Frontal cortex (tissue), 4 donors: ENCODE measurements at places on chromosomes 5 and 9.

DNA sequence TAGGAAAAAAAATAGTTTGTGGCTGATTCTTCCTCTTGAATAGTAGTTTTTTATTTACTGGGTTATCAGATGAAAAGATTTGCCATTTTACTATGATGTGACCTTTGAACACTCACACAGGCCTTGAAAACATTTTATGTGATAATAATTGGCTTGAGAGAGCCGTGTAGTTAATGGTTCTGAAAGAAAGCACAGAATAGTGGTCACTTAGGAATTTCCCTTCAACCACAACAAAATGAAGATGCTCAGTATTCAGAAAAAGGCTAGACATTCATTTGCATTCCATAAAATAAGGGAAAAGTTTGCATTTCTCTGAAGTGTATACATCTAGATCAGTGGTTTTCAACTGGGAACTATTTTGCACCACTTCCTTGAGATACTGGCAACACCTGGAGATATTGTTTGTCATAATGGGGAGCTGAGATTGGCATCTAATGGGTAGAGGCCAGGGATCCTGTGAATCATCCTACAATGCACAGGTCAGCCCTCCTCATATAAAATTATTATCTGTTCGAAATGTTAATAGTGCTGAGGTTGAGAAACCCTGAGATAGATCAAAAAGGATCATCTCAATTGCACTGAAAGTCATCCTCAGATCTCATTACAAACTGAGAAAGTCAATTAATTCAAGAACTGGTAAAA lies 446.4 kb upstream of the CCNG1 start:
- no peak for DNase-seq

DNA sequence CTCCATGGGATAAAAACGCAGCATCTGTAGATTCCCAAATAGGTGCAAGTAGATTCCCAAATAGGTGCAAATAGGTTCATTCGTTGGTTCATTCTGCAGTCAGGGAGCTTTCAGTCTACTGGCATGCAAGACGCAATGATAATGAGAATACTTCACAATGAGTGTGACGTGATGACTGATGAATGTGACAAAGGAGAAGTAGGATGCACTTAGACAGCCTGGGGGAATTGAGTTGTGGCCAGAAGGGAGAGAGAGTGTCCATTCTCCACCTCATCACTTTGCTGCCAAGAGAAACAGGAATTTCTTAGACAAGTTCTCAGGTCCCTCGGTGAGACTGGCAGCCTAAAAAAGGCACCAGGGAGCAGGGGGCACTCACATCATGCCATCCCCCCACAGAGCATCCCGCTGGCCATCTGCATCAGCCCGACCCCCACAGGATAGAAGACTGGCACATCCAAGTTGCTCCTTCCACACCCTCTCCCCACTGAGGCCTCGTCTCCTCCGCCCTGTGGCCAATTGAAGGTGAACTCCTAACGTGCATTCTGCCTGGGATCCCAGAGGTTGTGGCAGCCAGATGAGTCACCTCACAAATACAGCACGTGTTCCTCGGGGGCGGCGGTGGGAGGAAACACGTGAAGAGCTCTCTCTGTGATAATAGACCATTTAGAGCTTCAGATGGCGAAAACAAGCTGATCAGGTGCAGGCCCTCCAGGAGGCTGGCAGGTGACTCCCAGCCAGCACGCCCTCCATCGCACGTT lies 19.9 kb upstream of the KCNIP1 start:
- DNase-seq, result no peak

- no peak for DNase-seq
Measured at GRCh38 chr9:123928533-123929176, 1.3 kb downstream of the DENND1A start.

- DNase-seq, result no peak
Measured at GRCh38 chr9:17422994-17423680, 155.7 kb upstream of the SH3GL2 start.

DNA sequence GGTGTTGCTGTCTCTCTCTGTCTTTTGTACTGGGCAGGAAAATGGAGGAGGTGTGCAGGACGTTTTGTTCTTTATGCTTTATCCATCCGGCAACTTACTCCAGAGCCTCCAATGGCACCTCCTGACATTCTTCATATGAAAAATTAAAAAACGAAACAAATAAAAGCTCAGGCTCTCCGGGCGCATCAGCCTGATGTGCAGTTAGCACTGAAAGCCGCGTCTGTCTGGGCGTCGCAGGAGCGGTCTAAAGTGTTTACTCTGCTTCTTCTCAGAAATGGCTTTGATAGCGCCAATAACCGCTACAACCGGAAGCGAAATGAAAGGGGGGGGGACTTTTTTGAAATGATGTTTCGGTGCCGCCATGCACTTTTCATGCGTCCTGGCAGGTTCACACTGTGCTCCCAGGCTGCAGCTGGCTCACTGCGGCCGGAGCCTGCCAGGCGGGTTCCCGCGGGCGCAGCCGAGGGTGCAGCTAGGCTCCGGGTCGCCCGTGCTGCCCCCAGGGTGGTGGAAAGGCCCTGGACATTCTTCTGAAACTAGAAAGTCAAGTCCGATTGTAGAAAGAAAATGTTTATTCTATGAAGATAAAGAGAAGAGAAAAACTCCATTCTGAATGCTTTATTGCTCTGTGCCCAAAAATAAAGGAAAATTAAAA lies 407.7 kb upstream of the IRX1 start:
- no peak for DNase-seq

DNA sequence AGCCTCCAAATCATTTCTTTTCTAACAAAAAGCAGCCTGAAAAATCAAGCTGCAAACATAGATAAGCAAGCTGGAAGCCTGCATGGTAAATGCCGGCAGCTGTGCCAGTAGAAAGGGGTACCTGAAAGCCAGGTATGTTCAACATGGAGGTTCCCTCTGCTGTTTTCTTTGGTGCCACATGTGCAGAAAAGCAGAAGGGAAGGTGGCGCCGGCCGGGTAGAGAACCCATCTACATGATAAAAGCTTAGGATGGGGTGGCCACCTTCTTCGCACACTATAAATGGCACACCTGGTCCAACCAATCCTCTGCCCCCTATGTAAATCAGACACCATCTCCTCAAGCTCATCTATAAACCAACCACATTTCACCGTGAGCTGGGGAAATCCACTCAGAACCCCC lies 268.9 kb upstream of the IRX2 start:
- no peak for DNase-seq

- DNase-seq, result no peak
Measured at GRCh38 chr5:91840412-91840811, 457.3 kb upstream of the ARRDC3 start.
